HCT116 (cell line): ENCODE measurements at places on chromosomes 5 and 9.

DNA sequence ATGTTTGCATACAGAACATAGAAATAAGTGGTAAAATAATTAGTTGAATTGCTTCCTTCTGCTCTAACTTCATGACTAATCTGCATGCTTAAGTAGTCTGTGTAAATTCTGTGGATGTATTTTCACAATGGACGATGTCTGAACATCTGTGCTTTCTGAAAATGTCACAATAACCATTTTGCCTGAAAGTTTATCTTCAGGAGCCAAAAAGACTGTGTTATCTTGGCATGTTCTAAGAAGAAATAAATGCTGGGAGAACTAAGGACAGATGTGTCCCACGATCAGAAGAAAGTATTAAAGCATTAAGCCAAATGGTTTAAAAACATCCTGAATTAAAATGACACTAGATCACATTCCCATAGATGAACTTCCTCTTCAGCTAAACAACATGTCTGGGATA lies 397.6 kb downstream of the SPOCK1 start:
- no peak for DNase-seq

DNA sequence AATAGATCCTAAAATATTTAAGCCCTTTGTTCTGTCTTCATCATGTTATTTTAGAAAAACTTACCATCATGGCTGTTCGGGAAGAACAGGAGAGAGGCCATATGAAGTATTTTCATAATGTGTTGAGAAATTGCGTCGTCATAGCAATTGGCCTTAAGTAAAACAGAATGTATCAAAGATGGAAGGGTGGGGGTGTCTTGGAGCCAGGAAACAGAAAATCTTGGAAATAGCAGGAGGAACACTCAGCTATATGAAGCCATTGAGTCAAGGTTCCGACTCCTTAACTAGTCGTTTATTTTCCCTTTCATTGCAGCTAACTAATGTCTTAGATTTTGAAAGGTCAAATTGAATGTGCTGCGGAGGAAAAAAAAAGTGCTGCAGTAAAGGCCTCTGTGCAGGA lies 1.3 kb downstream of the SPTAN1 start:
- DNase-seq, result no peak

DNA sequence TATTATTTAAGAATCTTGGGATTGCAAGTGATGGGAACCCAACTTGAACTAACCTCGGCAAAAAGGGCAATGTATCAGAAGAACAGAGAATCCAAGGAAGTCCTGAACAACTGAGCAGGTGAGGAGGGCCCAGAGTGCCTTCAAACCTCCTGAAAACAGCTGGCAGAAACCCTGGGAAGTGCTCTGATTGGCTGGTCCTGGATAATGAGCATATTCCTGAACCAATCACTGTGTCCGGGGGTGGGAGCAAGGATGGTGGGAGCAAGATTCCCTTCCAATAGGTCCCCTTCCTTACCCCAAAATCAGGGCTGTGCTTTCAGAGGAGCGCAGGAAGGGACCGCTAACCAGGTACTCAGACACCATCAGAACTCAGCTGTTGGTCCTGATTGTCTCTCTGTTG lies 31.9 kb upstream of the TBC1D2 start:
- DNase-seq, result no peak

DNA sequence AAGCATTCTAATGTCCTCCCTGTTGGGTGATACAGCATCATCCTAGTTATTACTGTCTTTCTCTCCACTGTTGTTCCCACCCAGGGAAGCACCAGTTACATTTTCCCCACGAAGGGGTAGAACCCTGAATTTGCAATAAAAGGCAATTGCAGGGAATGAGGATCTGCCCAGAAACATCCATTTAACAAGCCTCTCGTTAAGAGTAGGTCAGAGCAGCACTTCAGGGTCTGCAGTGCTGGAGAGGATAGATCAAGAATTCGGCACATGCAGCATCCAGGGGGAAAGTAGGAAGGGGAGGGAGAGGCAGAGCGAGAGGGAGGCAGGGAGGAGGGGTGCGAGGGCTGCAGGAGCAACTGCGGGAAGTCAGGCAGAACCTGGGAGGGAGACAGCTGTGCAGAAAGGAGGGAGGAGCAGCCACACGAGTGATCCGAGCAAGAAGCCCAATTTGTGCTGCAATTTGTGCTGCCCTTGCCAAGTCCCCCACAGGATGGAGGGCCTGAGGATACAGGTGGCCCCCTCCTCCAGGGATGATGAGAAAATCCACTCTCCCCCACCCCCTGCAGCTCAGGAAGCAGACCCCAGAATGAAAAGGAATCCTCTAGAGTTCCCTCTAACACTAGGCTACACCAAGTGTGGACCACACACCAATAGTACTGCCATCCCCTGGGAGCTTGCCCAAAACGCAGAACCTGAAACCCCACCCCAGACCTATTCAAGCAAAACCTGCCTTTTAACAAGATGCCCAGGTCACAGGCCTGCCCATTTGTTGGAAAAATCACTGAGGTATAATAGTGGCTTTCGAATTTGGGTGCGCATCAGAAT lies 62.2 kb downstream of the EPB41L4B start:
- DNase-seq, result no peak

DNA sequence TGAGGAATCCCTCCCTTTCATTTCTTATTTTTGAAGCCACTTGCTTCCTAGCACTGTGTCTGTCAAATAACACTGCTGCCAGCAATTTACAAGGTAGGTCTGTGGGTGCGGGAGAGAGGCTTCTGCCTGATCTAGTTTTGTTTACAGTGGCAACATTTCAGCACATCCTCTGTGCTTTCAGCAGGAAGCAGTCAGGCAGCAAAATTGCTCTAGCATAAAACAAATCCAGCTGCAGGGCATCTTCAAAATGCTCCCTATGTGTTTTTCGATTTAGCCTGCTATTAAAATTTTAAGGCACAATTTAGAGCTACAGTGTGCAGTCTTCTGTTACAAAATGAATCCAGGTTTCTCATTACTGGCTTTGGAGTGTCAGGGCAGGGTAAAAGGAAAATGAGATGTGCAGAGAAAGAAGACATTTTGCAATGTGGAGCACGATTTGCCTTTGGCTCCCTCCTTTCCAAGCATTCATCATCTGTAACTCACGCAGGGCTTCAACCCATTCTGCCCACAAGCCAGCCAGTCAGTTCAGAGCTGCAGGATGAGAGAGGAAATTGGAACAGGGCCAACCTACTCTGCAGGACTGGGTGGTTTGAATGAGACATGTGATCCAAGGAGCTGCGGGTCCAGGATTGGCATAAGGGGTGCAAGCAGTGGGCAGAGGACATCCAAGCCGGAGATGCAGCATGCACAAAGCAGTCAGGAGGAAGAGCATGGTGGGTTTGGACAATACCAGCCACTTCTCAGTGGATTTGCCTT lies 143.4 kb upstream of the APC start:
- no peak for DNase-seq

- no peak for DNase-seq
Measured at GRCh38 chr5:11443831-11444230, 460.4 kb downstream of the CTNND2 start.

DNA sequence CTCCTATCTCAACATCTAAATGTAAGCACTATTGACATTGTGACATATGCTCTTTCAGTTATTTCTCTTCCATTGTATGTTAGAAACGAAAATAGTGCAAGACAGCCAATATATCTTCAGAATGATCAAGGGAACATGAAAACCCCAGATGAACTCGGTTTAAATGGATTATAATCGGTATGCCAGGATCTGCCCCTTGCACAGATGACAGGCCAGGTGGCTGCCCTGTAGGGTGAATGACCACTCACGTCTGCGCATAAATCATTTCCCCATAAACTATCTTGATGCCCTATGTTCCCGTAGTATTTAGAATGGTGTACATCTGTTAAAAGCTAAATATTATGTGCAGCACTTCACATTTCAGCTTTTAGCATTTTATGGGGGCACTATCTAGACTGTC lies 69.7 kb upstream of the RANBP3L start:
- no peak for DNase-seq

DNA sequence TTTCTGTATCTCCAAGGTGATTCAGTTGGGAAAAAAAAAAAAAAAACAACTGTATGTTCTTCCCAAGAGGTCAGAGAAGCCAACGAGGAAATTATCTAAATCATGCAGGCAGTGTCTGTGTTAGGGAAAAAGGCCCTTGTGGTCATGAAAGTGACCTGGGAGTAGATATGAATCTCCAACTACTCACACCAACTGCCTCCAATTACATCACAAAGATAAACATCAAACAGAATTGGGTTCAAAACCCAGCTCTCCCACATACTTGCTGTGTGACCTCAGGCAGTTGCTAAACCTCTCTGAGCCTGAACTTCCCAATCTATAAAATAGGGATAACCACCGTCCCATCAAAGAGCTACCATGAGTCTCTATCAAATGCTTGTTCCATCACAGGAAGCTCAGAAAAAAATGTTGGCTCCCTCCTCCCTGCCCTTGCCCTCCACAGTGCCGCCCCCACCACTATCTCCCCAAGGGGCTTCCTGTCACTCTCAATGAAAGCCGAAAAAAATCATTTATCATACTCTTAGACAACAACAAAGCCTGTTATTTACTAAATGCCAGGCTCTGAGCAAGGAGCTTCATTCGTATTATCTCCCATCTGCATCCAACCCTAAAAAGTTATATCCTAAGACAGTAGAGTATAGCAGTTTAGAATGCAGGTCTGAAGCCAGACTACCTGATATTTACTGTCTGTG lies 42.9 kb downstream of the CDK5RAP2 start:
- DNase-seq, result no peak

DNA sequence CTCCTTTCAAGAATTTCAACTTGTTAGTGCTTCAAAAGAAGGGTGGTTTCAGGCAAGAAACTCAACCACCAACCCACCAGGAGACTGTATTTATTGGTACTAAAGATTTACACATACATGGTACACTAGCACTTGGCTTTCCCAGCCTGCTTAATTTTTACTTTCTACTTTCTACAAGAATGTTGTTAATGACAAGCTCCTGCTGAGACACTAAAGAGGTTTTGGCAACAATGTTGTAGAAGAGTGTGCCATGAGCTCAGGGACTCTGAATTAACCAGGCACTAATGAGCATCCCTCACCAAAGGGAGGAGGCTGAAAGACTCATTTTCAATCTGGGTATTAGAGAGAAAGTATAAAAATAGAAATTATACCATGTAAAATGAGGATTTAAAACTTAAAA lies 195.0 kb downstream of the KIAA0825 start:
- DNase-seq, result no peak

GRCh38 chr5:10199692-10200091 lies 50.0 kb downstream of the ATPSCKMT start:
- DNase-seq, result no peak

DNA sequence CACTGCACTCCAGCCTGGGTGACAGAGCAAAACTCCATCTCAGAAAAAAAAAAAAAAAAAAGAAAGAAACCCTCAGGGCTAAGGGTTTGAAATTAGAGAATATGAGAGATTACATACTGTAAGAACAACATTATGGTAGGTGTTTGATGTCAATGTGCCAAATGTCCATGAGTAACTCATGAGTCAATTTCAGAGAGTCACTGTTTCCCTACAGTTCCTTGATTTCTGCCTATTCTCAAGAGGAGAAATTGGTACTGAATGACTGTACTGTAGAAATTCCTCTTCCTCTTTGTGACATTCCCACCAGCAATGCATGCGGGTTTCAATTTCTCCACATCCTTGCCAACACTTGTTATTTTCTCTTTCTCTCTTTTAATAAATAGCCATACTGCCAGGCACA lies 35.2 kb downstream of the MARVELD2 start:
- DNase-seq, result peak; percentile 42

DNA sequence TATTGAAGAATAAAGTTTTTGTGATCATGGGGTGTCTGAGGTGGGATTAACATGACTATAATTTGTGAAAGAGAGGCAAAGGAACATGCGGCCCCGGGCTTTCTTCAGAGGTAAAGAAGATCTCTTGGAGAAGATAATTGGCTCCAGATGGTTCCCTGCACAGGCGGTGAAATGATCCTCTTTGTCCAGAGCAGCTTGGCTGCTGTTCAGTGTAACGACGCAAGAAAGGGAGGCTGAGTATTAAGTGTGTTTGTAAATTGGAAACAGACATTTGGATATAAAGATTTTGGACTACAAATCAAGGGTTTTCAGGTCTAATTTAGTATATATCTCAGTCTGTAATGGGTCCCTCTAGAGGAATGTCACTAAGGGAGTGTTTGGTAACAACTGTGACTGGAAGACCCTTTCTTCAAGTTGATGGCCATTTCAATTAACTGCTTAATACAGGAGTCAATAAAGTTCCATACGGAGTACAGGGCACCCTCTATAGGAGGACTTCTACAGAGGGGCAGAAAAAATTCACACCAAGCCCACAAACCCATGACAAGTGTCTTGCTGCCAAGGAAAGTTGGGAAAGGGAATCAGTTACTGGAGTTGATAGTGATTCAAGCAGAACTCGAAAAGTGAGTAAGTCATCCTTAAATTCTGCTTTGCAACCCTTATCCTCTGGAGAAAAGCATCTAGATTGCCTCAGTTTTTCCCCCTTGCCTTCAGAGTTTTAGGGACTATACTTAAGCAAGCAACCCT lies 4.1 kb downstream of the EQTN start:
- no peak for DNase-seq

DNA sequence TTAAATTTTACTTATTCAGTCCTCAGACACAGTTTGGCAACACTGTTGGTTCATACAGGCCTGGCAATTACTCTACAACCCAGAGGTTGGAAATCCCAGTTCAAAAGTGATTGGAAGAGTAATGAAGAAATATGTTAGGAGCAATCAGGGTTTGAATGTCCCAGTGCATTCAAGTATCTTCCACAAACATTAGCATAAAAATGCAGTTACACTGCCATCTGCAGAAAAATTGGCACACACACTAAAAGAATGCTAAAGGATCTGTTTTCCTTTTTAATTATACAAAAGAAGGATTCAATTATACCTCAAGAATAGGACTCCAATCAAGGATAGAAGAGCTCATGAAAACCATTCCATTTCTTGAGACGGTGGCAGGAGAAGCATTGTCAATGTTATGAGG lies 130.2 kb downstream of the DNAH5 start:
- no peak for DNase-seq

GRCh38 chr5:65846101-65846500 lies 80.3 kb upstream of the ERBIN start:
- DNase-seq, result no peak

DNA sequence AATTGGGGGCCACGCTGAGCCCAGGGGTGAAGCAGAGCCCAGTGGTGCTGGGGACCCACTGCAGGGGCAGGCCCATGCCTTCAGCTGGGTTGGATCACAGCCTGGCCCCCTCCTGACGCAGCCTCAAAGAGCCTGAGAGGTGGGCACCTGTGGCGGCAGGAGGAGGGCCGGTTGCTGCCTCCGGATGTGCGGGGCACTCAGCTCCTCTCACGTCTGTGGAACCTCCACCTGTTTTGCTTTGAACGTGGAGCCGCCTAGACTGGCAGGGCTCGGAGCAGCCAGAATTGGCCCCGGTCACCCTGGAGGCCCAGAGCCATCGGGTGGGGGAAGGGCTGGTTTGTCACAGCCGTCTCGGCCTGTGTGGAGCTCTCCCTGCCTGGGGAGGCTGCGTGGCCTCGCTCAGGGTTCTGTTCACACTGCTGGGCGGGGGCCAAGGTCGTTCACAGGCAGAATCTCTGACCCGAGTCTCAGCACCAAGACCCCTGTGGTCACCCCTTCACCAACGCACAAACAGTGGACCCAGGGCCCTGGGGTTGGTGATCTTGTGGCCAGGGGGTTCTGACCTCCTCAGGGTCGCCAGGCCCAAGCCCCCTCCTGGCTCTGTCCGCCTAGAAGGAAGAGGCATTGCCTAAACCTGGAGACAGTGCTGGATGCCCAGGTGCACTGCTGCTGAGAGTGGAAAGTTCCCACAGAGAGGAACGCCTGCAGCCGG lies 9.2 kb upstream of the SLC9A3 start:
- no peak for DNase-seq
